ENCODE measurements at places on chromosomes 3 and 15.

GRCh38 chr3:173770796-173771573, 373.4 kb downstream of the NLGN1 start:
- no peak for DNase-seq

DNA sequence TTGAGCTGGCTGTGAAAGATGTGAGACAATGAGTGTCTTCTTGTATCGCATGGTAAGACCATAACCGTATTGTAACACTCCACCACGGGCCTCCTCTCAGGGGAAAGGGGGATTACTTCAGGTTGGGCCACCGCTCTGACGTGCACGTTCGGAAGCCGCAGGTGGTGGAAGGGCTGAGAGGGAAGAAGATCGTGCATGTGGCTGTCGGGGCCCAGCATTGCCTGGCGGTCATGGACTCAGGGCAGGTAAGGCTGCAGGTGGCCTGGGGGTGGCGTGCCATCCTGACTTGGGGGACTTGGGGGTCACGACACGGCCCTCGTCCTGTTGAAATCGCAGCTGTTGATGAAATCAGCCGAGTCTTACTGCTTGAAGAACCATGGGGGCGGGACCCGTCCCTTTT, 87.3 kb upstream of the FAN1 start:
- no peak for DNase-seq

DNA sequence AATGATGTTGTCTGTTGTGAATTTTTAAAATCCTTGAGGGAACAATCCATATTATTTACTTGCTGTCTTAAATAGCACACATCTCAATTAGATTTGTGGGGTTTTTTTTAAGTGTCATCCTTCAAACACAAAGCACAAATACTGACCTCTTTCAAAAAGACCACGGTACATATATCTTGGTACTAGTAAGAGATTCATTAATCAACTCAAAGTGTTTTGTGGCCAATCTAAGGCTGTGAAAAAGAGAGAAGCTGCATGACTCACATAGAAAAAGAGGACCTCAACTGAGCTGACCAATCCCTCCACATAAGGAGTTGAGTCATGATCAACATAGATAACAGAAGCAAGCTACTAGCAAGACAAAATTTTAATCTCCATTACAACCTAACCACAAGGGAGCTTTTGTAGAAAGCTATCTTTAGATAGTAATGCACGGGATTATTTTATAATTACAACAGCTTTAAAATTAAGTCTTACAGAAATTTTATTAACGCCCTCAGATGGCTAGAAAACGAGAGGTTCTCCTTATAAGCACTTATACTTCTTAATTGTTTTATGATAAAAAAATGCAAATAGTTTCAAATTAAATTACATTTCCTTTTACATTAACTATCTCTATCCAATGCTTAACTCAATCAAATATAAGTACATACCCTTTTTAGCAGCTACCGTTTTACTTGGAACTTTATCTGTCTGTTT, 60.5 kb downstream of the TOP2B start:
- peak; percentile 37 for DNase-seq

GRCh38 chr15:85426481-85426880, 46.1 kb downstream of the AKAP13 start:
- DNase-seq, result no peak

DNA sequence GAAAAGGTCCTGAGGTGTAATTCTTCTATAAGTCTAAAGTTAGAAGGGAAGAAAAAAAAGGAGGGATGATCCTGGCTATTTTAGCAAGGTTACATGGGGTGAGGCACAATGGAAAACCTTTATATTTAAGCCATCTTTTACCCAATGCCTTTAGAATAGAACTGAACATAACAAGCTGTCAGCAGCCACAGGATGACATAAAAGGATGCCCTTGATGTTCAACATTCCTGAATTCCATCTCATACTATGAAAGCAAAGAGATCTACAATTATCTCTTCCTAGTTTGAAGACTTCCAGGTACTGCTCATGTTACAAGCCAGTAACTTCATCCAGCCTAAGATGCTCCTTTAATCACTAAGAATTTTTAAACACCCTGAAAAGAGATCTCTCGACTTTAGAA, 26.9 kb downstream of the NEK10 start:
- no peak for DNase-seq

GRCh38 chr3:141402476-141403171, 34.3 kb downstream of the ZBTB38 start:
- peak; percentile 69 for DNase-seq

- peak; percentile 42 for DNase-seq
These were observed 123.8 kb upstream of the TJP1 start for GRCh38 chr15:29945943-29946596.

GRCh38 chr3:193777524-193777923, 184.5 kb downstream of the OPA1 start:
- no peak for DNase-seq

DNA sequence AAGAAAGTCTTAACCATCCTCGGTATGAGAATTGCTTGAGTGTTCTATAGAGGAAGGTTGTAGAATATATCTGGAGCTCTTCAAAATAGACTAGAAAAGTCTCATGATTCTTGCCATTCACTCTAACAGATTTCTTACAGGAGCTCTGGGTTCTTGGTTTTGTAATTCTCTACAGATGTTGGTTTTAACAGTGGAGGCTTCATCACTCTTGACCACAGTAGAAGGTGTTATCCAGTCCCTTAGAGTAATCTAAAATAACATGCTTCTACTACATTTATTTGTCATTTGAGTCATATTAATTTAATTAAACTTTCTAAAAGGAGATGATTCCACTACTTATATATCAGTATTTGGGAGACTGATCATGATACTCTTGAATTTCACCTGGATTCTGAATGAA, 9.7 kb downstream of the GTF2E1 start:
- no peak for DNase-seq

DNA sequence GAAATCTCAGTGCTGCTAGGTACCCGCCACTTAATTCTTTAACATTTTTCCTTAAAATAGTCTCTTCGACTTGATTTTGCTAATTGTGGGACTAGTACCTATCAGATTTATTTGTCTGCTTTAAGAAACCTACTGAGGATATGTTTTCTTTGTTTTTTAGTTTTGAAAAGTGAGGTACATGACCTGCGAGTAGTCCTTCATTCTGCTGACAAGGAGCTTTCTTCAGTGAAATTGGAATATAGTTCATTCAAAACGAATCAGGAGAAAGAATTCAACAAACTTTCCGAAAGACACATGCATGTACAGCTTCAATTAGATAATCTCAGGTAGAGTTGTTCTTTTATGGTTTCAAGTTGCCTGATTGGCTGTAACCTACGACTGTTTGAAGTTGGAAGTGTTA, 47.0 kb upstream of the TMEM42 start:
- no peak for DNase-seq

- no peak for DNase-seq
These were observed 141.0 kb upstream of the ARHGEF26 start for GRCh38 chr3:153980252-153980590.

GRCh38 chr3:167839460-167840134, 104.1 kb downstream of the SERPINI1 start:
- no peak for DNase-seq

GRCh38 chr15:99441444-99441800, 124.4 kb upstream of the MEF2A start:
- DNase-seq, result no peak

- DNase-seq, result no peak
These were observed 14.9 kb upstream of the TMCC1 start for GRCh38 chr3:129908417-129908816.

- peak; percentile 83 for DNase-seq
These were observed 31.4 kb upstream of the SEC13 start for GRCh38 chr3:10352146-10352911.

- DNase-seq, result no peak
These were observed 793 bp downstream of the SLC30A4 start for GRCh38 chr15:45521596-45522327.

GRCh38 chr3:156808025-156808424, 18.1 kb upstream of the LEKR1 start:
- DNase-seq, result no peak

DNA sequence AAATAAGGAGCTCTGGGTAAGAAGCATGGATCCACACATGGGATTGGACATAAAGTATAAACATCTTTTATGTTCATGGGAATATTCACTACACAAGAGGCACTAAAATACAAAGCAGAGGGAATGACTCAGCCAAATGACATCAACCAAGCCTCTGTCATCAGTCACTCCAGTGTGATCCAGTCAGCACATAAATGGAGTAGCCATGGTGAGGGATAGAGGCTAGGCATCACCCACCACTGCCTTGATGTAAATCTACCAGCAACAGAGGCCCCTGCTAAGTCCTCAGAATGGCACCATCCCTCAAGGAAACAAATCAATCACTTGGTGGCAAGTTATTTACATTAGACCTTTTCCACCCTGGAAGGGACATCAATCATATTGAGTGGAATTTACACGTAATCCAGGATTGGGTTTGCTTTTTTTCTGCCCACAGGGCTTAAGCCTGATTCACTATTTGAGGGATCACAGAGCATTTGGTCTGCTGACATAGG, 27.2 kb downstream of the VEPH1 start:
- peak; percentile 15 for DNase-seq

GRCh38 chr3:49476563-49476962, 6.5 kb downstream of the DAG1 start:
- DNase-seq, result peak; percentile 38

GRCh38 chr15:62109982-62110851, 43.4 kb downstream of the C2CD4A start:
- peak; percentile 27 for DNase-seq

- DNase-seq, result peak; percentile 34
These were observed 62.7 kb downstream of the ASTE1 start for GRCh38 chr3:130963878-130964277.

GRCh38 chr3:152267831-152268554, 736 bp upstream of the MBNL1 start:
- no peak for DNase-seq

GRCh38 chr3:189372243-189372642, 200.5 kb downstream of the TPRG1 start:
- DNase-seq, result no peak

DNA sequence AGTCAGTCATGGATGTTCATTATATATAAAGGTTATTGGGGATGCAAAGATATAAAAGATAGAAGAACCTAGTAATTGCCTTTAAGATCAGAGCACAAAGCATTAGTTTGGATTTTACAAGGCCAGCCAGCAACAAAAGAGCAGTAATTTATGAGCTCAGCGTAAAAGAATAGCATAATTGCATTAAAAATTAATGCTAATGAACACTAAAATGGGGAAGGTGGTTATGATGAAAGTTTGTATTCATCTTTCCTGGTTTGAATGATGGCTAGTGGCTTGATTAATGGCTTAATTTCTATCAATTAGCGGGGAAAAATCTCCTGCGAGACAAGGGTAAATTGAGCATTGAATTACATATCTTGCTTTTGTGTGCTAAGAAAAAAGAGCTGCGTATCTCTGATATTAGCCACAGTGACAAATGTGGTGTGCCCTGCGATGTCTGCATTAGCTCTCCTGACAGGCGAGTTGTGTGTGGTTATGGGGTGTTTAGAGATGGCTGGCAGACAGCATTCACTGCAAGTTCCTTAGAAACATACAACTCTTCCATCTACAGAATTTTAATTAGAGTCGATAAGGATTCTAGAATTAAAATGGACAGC, 42.8 kb upstream of the MLF1 start:
- DNase-seq, result no peak

GRCh38 chr3:197229836-197230235, 68.6 kb downstream of the DLG1 start:
- DNase-seq, result no peak

DNA sequence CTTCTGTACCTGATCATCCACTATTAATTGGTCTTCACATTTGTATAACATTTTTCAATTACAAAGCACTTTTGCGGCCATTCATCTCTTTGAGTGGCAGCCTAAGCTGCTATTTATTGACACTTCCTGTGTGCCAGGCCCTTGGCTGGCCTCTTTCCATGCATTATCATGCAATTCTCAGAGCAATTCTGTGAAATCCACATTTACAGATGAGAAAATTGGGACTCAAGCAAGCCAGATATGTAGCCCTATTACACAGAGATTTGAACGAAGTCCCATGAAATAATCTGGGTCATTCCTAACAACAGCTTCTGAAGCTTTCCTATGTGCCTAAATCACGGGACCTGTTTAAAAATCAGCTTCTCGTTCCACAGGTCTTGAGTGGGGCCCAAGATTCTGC, 17.4 kb downstream of the SLC6A1 start:
- DNase-seq, result no peak

- DNase-seq, result no peak
These were observed 38.1 kb downstream of the MUC20 start for GRCh38 chr3:195758721-195759353.

DNA sequence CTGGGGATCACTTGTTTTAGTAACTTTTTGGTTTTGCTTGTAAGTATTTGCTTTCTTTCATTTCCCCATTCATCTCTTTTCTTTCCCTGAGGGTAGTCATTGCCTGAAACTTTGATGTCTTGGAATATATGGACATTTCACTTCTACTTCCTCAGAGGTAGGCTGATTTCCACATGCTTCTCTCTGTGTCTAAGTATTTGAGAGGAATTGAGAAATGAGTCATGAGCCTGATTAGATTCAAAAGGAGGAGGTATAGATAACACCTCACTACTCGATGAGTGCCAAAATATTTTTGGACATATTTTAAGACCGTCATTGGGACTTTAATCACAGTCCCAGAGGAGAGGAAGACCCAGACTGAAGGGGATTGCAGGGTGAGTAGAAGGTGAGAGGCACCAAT, 480.1 kb upstream of the SGO1 start:
- DNase-seq, result no peak

DNA sequence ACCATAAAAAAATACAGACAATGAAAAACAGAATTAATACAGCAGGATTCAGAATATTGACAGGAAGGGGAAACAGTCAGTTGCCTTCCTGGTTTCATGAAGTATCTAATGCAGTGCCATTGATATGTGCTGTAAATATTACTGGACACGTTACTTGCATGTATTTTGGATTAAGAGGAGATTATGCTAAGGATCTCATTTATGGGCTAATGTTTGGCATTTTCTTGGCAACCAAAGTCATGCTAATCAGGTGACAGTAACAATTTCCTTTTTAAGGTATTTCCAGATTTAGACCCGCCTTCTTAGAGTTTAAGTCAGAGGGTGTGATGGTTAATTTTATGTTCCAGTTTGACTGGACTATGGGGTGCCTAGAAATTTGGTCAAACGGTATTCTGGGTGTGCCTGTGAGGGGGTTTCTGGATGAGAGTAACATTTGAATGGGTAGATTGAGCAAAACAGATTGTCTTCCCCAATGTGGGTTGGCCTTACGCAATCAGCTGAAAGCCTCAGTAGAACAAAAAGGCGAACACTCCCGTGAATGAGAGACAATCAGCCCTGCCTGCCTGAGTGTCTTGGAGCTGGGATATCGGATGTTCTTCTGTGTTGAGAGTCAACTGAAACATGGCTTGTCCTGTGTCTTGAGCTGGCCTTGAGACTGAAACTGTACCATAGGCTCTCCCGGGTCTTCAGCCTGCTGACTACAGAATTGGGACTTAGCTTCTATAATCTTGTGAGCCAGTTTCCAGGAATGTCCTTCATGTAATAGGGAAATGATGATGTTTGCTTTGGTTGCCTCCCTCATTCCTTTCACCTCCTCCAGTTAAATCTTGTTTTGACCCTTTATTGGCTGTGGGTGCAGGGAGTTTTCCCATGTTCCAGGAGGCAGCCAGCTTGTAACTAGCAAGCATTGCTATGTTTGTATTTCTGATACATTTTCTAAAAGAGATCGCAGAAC, 10.5 kb downstream of the SQOR start:
- peak; percentile 50 for DNase-seq

All from AG08396 (cell line).